ENCODE measurements at places on chromosomes 3 and 15.

DNA sequence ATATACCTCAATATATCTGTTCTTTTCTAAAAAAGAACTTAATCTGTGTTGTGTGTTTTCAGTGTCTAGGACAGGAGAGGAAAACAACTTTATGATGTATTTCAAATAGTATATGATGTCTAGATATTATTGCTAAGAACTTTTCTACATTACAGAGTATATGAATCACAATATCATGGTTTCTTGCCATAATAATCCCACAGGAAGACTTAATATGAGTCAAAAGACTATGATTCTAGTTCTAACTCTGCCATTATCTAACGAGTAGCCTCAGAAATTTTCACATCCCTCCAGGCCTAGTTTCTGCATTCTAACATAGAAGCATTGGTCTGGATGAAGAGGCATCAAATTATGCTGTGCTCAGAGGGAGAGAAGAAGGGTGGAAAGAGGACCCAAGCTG, 107.7 kb upstream of the SPRED1 start:
- no peak for DNase-seq

- peak; percentile 36 for DNase-seq
Observed at GRCh38 chr15:77525907-77526594, 105.4 kb downstream of the HMG20A start.

DNA sequence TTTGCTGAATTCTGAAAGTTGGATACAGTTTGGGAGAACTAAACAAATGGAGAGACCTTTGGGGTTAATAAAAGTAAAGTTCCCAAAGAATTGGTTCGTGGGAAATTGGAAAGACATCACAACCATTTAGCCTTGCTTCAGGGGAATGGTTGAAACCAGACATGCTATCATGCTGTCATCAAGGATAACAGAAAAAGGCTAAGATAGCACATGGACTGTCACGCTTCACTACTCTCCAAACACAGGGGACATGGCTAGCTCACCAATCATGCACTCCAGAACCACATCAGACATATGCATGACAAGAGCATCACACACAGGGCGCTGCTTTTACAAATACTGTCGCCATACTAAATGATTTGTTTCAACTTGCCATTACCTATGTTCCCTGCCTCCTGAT, 671.7 kb upstream of the ROBO1 start:
- no peak for DNase-seq

DNA sequence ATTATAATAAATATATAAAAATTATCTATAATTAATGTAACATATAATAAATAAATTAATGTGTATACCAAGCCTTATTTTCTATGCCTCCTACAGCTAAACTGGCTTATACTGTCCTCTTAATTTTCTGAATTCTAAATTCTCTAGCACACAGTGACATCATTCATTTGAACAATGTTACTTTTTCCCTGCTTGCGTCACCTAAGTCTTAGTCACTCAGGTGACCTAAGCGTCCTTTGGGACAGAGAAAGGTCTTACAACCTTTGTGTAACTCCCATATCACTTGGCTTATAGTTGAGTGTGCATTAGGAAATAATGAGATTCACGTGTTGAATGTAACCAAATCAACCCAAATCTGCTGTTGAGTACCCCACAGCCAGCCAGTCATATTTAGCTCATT, 48.5 kb upstream of the KCNMB2 start:
- no peak for DNase-seq

DNA sequence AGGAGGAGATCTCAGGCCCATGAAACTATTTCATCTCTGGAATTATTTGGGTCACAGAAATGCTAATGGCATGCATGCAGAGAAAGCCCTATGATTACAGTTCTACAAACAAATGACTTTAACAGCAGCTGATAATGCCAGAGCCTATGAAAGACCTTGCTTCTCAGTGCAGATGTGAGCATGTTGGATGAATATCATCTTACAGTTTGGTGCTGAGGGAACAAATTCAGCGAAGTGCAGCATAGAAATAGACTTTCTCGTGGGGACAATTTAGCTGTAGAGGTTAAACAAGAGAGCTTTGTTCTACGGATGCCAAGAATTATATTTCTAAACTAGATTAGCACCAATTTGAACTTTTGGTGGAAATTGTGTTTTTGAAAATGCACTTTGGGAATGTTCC, 27.7 kb downstream of the PTX3 start:
- no peak for DNase-seq

- DNase-seq = no peak
Observed at GRCh38 chr15:59353994-59354416, 18.7 kb downstream of the MYO1E start.

GRCh38 chr15:76149291-76149915, 89.6 kb downstream of the TMEM266 start:
- no peak for DNase-seq

GRCh38 chr15:65091946-65092770, 15.6 kb downstream of the KBTBD13 start:
- no peak for DNase-seq

- no peak for DNase-seq
Observed at GRCh38 chr3:104132566-104133403, 1233.9 kb upstream of the ALCAM start.
